CD4-positive, alpha-beta T cell treated with Interleukin-6 at 100 ng/mL for 8 hours (primary cell): ENCODE measurements at places on chromosomes 16 and 17.

DNA sequence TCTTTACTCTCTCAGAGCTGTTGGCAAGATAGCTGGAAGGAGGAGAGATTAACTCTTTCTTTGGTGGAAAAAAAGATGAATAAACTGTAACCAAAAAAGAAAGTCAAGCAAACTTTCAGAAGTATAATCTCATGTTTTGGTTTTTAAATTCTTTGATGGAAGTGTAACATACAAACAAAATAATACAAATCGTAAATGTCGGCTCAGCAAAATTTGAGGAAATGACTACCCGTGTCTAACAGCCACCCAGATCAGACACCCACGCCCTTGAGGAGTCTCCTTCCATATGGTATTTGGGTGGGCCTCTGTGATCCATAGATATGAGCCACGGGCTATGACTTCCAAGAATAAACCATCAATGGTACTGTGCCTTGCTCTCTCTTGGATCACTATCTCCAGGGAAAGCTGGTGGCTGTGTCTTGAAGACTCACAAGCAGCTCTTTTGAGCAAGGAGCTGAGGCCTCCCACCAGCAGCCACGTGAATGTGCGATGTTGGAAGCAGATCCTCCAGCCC is 9.6 kb upstream of the CD300C start:
- no peak for DNase-seq

- DNase-seq = no peak
Observed at GRCh38 chr16:11084876-11085485, 140.6 kb downstream of the CLEC16A start.

GRCh38 chr16:75372236-75372856 is 61.0 kb downstream of the CFDP1 start:
- DNase-seq = no peak

DNA sequence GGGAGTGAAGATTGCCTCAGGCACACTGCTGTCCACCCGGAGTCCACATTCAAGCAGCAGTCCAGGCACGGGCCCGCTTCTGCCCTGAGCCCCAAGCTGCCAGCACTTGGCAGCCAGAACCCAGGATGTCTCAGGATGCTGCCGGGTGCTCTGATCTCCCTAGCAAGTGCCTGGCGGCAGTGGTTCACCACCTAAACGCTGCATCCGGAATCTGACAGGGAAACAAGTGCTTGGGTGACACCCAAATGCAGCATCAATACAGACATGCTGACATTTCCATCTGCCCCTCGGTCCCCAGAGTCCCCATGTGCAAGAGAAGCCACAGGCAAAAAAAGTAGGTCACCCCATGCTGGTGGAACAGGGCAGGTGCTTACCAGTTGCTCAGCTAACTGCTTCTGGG is 197.1 kb upstream of the RPL38 start:
- no peak for DNase-seq

GRCh38 chr17:58587713-58588117 is 73.3 kb upstream of the MTMR4 start:
- peak; percentile 55 for DNase-seq

GRCh38 chr16:69443927-69444631 is 19.7 kb downstream of the CYB5B start:
- peak; percentile 8 for DNase-seq

DNA sequence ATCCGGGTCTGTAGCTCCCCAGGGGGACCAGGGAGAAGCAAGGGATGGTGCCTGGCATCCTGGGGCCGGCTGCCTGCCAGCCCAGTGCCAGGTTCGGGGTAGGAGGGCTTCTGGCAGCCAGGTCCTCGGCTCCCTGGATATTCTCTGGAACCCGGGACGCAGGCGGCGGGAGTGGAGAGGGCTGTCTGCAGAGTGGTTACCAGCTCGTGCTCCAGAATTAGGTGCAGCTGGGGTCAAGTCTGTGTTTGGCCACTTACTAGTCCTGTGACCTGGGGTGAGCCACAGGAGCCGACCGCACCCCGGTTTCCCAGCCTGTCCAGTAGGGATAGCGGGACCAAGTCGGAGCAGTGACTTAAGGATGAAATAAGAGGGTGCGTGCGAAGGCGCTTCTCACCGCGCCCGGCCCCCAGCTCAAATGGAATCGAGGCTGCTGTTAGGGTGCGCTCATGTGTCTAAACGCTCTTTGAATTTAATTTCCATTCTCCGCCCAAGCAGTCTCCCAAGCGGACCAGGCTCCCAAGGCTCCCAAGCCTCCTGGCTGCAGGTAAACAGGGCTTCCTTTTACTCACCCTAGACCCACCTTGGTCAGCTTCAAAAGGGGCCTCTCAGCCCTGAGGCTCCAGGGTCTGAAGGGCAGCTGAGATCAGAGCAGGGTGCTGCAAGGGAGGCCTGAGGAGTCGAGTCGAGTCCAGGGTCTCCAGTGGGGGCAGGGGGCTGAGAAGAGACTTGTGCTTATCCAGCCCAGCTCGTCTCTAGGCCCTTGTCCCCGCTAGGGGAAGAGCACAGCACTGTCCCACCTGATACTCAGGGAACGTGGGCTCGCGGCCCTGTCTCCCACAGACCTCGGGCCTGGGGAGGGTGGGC is 28.3 kb upstream of the ZNF469 start:
- no peak for DNase-seq

GRCh38 chr16:50099957-50100648 is 34.3 kb downstream of the HEATR3 start:
- no peak for DNase-seq

GRCh38 chr16:62701426-62701825 is 665.2 kb upstream of the CDH8 start:
- no peak for DNase-seq

DNA sequence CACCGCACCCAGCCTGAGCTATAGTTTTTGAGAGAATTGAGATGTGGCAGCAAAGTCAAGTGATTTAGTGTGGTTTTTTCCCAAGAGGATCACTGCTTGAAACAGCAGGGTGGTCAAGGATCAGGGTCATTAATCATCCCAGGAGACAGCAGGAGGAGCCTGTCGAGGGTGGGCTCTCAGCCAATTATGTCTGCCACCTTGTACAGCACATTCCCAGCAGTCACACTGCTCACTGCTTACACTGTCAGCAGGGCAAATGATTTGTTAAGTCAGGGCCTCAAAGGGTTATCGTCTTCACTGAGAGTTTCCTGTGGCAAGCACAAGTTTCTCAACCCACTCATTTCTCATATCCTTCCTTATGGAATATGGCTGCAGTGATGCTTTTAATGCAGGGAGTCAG is 13.2 kb downstream of the B3GNT9 start:
- DNase-seq = no peak

- DNase-seq = no peak
Observed at GRCh38 chr17:46971647-46972300, 7.3 kb downstream of the RPRML start.

DNA sequence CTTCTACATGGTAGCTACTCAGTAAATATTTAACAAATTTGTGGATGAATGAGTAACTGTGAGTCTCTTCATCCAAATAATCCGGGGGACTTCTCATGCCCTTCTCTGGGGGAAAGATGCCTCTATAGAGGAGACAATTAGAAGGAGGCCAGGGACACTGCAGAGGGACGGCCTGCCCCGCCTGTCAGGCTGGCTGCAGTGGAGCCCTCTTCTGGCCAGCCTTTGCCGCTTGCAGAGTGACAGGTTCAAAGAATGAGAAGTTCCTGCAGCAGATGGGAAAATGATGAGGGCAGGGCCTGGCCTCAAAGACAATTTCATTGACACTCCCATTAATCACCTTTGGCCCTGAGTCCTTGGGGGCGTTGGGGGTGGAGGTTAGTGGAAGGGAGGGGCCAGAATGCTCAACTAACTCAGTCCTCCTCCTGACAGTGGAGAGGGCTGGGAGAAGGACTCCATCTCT is 339.0 kb downstream of the MAF start:
- peak; percentile 41 for DNase-seq

GRCh38 chr17:30520882-30521281 is 43.7 kb downstream of the GOSR1 start:
- no peak for DNase-seq

- no peak for DNase-seq
Observed at GRCh38 chr17:44956998-44957981, 9.7 kb upstream of the KIF18B start.

DNA sequence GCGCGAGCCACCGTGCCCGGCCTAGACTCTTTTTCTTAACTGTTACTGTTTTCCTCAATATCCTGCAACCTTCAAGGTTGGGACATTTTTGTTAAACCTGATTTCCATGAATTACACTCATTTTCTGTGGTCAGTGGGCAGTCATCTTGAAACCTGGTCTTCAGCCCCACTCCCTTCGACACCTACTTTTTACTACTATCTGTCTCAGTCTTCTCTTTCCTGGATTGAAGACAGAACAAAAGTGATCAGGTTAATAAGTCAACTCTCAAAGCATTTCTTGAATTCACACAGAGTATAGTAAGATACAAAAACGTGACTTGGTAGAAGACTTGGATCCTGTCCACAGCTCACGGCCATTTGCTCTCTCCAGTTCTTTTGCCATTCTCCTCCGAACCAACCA is 6.1 kb downstream of the MINK1 start:
- DNase-seq = no peak

DNA sequence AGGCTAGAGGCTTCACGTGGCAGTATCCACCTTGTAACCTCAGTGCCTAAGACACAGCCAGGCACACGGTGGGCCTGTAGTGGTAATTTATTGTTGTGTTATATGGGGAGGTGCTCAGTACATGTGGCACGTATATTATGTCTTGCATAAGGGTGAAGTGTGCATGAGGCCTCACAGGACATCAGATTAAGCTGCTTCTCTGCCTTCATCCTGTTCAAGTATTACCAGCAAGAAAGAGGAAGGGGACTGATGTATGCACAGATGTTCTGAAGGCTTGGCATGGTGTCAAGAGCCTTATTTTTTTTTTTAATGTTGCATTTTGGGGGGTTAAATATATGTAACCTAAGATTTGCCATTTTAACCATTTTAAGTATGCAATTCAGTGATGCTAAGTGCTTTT is 71.6 kb downstream of the ABCC1 start:
- DNase-seq = no peak

DNA sequence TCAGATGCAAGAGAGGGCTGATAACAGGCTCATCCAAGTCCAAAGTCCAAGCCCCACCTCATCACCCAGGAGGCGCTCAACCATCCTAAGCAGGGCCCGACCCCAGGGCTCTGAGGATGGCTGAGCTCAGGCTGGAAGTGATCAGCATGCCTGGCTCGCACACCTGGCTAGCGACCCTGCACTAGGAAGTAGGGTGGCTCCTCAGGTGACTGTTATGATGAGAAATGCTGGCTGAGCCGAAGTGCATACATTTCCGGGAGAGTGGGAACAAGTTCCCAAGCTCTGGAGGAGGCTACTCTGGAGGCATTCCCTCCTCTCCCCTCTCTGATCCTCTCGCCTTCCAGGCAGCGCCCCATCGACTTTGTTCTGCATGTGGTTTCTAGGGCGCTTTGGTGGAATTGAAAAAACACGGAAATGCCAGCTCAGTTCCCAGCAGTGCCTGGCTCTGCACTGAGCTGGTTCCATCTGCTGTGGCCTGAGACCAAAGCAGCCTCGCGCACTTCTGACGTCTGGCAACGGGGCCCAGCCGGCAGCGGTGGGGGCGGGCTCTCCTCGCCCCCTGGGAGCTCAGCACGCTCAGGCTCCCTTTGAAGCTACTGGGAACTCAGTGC is 130.3 kb downstream of the IRF8 start:
- DNase-seq = no peak

- no peak for DNase-seq
Observed at GRCh38 chr17:59244081-59244480, 23.8 kb downstream of the GDPD1 start.

DNA sequence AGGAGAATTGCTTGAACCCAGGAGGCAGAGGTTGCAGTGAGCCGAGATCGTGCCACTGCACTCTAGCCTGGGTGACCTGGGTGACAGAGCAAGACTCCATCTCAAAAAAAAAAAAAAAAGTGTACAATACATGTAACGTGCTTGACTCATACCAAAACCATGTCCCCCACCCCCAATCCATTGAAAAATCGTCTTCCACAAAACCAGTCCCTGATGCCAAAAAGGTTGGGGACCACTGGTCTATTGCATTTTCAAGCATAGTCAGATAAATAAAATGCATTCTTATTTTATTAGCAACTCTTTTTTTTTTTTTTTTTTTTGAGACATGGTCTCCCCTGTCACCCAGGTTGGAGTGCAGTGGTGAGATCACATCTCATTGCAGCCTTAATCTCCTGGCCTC is 52.1 kb downstream of the COPRS start:
- no peak for DNase-seq

- DNase-seq = no peak
Observed at GRCh38 chr17:66211047-66211810, 18.0 kb downstream of the APOH start.

- peak; percentile 62 for DNase-seq
Observed at GRCh38 chr17:61410141-61411010, 10.7 kb downstream of the TBX2 start.

DNA sequence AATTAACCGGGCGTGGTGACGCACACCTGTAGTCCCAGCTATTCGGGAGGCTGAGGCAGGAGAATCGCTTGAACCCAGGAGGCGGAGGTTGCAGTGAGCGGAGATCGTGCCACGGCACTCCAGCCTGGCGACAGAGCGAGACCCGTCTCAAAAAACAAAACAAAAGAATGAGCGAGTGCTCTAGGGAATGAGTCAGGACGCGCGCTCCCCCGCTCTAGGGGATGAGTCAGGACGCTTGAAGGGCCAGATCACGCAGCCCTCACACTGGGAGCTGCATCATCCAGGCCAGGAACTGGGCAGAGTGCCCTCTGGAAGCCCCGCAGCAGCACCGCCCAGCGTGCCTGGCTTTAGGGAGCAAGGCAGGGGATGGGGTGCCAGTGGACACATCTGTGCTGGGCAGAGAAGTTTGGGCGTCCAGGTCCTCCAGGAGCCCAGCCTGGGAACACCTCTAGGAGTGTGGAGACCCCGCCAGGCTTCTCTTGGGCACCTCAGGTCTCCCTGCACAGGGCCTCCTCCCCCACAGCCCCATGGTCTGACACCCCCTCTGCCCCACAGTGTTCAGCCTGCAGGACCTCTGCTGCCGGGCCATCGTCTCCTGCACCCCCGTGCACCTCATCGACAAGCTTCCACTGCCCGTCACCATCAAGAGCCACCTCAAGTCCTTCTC is 3.9 kb upstream of the WFIKKN1 start:
- DNase-seq = no peak

- no peak for DNase-seq
Observed at GRCh38 chr16:14179116-14179515, 108.0 kb downstream of the MRTFB start.

DNA sequence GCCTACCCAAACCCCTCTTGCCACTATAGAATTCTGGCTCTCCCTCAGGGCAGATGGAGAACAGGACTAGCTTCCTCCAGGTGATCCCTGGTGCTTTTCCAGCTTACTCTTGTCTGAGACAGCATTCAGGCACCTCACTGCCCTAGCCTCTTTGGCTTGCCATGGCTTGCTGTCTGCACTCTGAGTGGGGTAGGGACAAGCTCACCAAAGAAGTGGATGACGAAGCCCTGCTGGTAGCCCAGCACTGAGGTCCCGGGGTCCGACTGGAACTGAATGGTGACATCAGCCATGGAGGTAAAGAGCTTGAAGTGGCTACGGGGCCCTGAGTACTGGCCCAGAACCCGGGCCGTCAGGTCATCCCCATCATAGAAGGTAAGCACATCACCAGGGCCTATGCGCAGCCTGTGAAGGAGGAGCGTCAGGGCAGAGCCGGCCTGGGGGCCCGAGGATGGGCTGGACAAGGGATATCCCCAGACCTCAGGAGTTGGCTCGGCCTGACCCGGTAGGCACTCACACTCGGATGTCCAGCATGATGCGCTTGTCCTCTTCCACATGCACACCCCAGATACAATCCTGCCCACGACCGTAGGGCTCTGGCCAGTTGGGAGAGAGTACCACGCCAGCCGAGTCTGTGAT is 7.6 kb upstream of the PHF12 start:
- DNase-seq = no peak
